ENCODE measurements at places on chromosomes 3 and 15. TPM values are rescaled to one million over a fixed set of nuclear protein-coding genes. Genes with fewer than 3 reads are reported as not detected.

IL17RE gene
- 22.0 TPM for total RNA-seq

AMIGO3 gene
- total RNA-seq: 1.0 TPM

EFHB gene
- 1.3 TPM for total RNA-seq

CCR8 gene
- total RNA-seq: not detected

ATP10A gene
- 6.4 TPM for total RNA-seq

LRRC57 gene
- 23.3 TPM for total RNA-seq

MYEF2 gene
- 19.3 TPM for total RNA-seq

TP63 gene
- total RNA-seq: 47.7 TPM

GPR160 gene
- 4.2 TPM for total RNA-seq

AGBL1 gene
- not detected for total RNA-seq

NLGN1 gene
- total RNA-seq: 4.4 TPM

NMD3 gene
- total RNA-seq: 53.3 TPM

Measured in breast epithelium (tissue), 4 donors.